ENCODE measurements at places on chromosomes 16 and 17.

DNA sequence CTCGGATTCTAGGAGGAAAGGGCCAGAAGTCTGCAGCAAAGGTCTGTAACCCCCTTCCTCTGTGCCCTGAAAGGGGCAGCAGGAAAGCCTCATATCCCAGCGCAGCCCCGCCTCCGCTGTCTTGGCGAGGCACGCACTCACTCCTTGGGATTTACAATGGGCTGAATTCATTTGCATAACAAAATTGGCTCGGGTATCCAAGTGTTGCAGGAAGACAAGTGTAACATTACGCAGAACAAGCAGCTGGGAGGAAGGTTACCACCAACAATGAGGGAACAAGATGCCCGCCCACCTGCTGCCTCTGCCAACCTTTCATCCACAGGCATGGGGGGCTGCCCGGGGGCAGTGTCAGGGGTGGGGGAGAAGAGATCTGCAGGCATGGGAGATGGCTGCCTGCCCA, 130.4 kb downstream of the MRM1 start:
- DNase-seq = no peak

DNA sequence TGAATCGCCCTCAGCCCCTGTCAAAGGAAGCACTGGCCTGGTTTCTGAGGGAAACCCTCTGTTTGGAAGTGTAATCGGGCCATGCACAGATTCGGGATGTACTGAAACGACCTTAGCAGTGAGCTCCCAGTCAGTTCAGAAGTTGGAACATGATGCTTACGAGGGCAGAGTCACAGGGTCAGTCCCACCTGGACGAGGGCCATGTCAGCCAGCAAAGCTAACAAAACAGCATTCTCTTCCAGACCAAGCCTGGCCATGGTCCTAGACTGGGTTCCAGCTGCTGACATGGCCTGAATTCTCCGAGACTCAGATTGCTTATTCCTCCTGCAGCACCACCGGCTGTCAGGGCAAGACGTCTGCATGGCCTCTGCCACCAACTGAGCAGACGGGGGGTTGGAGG, 192.2 kb upstream of the WSCD1 start:
- no peak for DNase-seq

- DNase-seq = no peak
Measured at GRCh38 chr17:43961954-43962353, 8.2 kb upstream of the PYY start.

DNA sequence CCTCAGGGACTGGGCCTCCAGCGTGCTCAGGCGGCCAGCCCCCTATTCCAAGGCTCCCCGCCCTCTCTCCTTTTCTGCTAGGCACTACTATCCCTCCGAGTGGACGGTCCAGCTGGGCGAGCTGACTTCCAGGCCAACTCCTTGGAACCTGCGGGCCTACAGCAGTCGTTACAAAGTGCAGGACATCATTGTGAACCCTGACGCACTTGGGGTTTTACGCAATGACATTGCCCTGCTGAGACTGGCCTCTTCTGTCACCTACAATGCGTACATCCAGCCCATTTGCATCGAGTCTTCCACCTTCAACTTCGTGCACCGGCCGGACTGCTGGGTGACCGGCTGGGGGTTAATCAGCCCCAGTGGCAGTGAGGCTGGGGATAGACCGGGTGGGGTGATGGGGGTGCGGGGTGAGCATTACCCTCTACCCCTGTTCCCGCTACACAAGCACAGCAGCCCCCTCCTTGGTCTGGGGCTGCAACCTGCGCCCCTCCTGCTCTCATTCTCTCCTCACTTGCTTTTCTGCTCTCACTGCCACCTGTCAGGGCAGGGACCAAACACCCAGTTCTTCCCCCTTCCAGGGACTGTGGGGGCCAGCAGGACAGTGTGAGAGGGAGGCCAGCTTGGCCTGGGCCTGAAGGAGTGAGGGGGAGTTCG, 1.1 kb downstream of the PRSS41 start:
- no peak for DNase-seq

GRCh38 chr17:28908640-28909167, 5.8 kb upstream of the DHRS13 start:
- no peak for DNase-seq

- no peak for DNase-seq
Measured at GRCh38 chr16:73000020-73000906, 47.7 kb downstream of the ZFHX3 start.

Data from kidney capillary endothelial cell (primary cell).